ENCODE measurements at places on chromosomes 16 and 17.
A peak's percentile ranks its signal among the peaks of the same experiment; 100 is the strongest.

DNA sequence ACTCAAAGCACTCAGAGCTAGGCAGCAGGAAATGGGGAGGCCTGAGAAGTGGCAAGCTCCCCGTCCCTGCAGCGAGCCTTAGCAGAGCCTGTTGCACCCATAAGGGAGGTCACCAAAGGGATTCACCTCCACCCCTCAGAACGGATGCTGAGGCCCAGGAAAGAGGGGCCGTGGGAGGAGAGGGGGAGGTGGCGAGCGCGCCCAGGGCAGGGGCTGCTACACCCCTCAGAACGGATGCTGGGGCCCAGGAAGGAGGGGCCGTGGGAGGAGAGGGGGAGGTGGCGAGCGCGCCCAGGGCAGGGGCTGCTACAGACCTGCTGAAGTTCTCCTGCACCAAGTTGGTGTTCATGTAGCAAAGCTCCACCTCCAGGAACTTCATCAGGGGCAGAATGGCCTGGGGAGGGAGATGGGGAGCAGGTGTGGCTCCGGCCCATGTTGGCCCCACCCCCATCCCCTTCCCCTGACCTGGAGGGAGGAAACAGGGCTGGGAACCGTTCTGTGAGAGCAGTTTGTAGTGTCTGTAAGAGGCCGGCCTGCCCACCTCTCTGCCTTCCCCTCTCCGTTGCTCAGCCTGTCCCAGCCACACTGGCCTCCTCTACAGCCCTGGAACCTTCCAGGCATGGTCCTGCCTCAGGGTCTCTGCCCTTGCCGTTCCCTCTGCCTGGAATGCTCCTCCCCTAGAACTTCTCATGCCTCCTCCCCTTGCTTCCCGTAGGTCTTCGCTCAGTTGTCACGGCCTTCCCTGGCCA is 11.4 kb downstream of the UNC13D start:
- DNase-seq, result peak; percentile 43

- peak; percentile 36 for DNase-seq
Observed at GRCh38 chr16:67277294-67277998, 1.9 kb upstream of the PLEKHG4 start.

DNA sequence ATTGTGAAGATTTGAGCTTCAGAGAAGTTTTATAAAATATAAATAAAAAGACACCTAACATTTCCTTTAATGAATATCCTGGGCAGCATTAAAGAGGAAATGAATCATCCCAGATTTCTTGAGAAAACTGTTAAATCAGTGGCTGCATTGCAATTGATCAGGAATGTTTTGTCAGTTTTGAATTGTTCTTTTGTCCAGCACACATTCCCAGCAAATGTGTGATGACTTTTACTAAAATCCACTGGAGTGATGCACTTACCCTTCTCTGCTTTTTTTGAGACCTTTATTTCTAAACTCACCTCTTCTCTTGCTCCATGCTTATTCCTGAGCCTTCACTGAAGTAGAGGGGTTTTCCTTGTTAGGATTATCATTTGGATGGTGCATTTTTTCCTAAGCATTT is 1307.2 kb downstream of the CDH8 start:
- DNase-seq, result no peak

- no peak for DNase-seq
Observed at GRCh38 chr16:59047114-59047513, 313.0 kb upstream of the GOT2 start.

DNA sequence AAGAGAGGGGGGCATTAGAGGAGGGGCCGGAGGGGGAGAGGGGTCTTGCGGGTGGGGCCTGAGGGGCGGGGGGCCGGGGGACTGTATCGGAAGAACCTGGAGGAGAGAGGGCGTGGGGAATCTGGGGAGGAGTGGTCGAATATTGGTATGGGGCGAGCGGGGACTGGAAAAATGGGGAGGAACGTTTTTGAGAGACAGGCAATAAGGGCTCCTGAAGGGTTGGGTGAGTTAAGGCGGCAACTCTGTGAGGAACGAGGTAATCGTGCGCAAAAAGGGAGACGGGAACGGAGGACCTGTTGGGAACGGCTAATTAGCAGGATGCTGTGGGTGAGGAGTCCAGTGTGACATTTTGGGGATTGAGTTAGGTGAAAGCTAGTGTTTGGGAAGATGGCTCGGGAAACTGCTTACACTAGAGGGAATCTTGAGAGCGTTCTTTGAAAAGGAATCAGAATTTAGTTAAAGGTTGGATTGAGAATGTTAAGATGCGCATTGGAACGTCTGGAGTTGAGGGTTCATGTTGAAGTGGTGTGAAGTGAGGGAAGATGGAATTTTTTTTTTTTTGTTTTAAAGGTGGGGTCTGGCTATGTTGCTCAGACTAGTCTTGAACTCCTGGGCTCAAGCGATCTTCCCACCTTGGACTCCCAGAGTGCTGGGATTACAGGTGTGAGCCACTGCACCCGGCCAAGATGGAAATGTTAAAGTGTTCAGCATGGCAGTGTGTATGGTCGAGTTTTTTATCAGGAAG is 662 bp downstream of the WIPF2 start:
- peak; percentile 27 for DNase-seq

Data from activated naive CD8-positive, alpha-beta T cell treated with anti-CD3 and anti-CD28 coated beads for 36 hours (primary cell).